ENCODE measurements at places on chromosomes 6 and 20.

GRCh38 chr6:14660806-14661579, 543.4 kb downstream of the CD83 start:
- DNase-seq, result peak; percentile 28

DNA sequence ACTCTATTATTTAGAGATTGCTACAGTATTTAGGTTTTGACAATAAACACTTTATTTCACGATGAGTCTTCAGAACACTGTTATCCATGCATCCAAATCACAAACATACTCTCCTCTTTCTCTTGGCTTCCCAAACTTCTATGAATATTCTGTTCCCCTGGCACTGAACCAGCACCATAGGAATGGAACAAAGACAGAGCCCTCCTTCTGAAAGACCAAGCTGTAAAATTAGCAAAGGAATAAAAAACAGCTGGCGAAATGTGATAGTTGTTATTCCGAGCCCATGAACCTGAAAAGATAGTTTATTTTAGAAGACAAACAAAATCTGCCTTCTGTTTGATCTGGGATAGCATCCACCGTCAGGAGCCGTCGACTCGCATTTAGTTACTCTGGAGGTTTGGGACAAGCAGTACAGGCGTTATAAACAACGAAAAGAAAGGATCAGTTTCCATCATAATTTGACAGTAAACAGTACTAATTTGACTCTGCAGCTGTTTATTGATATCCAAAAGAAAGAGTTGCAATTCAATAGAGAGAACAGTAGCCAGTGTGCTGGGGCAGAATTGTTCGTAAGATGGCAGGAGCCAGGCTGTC, 161.4 kb downstream of the CLIC5 start:
- DNase-seq, result no peak

- no peak for DNase-seq
Measured at GRCh38 chr6:143397227-143398222, 53.0 kb downstream of the ADAT2 start.

DNA sequence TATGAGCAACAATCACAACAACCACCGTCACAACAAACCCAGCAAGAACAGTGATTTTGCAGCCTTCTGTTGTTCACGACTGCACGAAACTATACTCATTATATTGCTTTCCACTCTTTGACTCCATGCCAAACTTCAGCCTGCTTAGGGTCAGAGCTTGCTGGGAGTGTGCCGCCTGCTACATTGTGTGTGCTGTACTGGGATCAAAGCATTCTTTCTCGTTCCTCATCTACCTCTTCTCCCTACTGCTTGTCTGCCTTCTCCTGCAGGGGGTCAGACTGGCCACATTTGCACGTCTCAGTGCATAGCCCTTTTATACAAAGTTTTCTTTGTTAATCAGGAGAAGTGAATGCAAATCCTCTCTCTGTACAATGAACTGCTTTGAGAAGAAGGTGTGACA, 401.6 kb upstream of the CITED2 start:
- no peak for DNase-seq

DNA sequence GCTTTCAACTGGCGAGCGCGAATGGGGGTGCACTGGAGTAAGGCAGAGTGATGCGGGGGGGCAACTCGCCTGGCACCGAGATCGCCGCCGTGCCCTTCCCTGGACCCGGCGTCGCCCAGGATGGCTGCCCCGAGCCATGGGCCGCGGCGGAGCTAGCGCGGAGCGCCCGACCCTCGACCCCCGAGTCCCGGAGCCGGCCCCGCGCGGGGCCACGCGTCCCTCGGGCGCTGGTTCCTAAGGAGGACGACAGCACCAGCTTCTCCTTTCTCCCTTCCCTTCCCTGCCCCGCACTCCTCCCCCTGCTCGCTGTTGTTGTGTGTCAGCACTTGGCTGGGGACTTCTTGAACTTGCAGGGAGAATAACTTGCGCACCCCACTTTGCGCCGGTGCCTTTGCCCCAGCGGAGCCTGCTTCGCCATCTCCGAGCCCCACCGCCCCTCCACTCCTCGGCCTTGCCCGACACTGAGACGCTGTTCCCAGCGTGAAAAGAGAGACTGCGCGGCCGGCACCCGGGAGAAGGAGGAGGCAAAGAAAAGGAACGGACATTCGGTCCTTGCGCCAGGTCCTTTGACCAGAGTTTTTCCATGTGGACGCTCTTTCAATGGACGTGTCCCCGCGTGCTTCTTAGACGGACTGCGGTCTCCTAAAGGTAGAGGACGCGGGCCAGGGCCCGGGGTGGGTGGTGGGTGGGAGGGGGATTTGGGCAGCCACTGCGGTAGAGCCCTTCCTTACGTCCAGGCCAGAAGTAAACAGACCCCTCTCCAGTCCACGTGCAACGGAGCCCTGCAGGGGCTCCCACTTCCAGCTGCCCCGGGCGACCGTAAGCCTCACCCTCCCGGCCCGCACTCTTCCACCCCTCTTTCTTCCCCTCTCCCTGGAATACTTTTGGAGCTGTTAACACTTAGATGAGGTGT, 998 bp downstream of the BMP2 start:
- no peak for DNase-seq

DNA sequence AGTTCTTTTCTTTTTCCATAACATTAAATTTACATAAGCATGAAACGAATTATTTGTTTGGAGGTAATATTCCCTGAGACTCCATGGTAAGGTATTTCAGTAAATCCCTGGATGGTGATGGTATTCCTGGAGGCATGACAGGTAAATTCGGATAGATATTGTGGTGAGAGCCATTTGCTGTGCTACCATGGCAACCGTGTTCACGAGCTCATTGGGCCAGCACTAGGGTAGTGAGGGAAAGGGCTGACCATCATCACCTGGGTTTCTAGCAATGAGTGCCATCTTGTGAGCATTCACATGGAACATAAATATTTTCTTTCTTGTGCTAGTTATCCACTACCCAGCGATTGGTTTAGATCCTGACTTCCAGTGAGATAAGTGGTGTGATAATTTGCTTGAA, 51.9 kb upstream of the GNRH2 start:
- DNase-seq, result no peak

- no peak for DNase-seq
Measured at GRCh38 chr20:9422321-9423057, 91.9 kb upstream of the LAMP5 start.

GRCh38 chr6:18244251-18244650, 20.1 kb downstream of the DEK start:
- no peak for DNase-seq

- DNase-seq, result no peak
Measured at GRCh38 chr6:119138906-119139541, 60.6 kb upstream of the FAM184A start.

GRCh38 chr6:158290659-158291058, 21.6 kb upstream of the TULP4 start:
- DNase-seq, result peak; percentile 46

DNA sequence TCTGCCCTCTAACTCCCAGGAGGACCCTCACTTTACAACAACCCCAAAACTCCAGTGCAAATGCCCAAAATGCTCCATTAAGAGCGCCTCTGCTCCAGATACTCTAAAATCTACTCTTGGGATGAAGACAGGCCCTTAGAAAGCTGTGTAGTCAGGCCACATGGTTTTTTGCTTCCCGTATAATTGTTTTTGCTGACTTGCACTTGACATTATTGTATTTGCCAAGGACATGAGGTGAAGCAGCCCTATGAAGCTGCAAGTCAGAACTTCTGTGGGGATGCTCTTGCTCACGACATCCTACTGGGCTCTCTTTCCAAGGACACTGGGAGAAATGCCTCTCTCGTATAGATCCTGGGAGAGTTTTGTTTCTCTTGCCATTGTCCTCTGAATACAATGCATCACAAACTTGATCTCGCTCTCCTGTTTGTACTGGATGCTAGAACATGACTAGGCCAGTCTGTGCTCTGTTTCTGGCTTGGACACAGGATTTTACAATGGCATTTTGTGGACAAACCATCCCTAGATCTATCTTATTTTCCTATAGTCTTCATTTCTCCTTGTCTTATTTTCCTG, 177.2 kb upstream of the DTNBP1 start:
- no peak for DNase-seq

DNA sequence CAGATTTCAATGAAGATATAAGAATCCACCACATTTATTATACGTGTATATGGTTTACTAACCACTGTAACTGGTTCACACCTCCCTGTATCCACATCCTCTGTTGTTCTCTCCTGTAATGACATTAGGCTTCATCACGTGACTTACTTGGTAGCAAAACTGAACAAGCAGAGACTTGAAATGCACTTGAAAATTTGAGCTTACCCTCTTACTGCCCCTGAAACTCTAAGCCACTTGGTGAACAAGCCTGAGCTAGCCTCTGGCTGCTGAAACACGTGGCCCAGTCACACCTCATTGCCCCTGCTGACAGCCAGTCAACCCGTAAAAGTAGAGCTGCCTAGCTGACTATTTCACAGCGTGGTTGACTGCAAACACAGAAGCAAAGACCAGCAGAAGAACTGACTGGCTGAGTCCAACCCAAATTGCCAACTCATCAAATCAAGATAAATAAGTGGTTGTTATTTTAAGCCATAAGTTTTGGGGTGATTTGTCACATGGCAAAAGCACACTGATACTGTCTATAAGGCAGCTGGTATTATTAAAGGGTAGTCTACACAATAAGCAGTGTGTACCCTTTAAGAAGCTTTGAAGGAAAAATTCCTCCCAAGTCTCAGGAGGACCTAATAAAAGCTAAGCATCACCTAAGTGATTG, 109.0 kb downstream of the RALGAPA2 start:
- no peak for DNase-seq

- DNase-seq, result no peak
Measured at GRCh38 chr6:125793863-125794262, 3.1 kb downstream of the NCOA7 start.

- no peak for DNase-seq
Measured at GRCh38 chr6:99378636-99379035, 15.4 kb downstream of the COQ3 start.

GRCh38 chr20:2801286-2801728, 880 bp upstream of the CPXM1 start:
- no peak for DNase-seq

DNA sequence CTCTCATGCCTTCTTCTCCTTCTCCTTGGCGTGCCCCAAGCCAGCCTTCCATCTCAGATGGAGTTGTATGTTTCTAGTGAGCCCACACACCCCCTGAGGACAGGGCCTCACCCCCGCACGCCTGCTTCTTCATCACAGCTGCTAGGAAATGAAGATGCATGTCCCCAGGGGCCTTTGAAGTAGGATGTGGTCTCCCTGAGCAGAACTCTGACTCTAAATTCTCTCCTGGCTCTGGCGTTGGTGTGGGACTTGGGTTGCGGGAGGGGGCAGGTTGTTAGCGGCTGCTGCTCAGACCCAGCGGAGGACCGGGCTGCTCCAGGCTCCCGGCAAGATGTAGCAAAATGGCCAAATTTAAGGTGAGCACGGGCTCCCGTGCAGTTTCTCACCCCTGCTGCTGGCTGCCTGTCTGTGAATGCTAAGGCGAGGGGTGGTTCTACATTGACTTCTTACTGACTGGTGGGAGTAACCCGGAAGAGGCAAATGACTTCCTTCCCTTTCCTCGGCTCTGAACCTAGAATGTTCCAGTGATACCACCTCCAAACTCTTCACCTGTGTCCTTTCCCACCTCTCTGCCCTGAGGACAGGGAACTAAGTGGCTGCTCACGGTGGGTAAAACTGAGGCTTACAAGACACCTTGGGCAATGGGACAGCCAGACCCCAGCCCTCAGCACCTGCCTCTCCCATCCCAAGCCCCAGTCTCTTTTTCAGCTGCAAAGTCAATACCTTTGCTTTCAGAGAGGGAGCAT, 8.8 kb downstream of the SYNJ2 start:
- DNase-seq, result no peak

DNA sequence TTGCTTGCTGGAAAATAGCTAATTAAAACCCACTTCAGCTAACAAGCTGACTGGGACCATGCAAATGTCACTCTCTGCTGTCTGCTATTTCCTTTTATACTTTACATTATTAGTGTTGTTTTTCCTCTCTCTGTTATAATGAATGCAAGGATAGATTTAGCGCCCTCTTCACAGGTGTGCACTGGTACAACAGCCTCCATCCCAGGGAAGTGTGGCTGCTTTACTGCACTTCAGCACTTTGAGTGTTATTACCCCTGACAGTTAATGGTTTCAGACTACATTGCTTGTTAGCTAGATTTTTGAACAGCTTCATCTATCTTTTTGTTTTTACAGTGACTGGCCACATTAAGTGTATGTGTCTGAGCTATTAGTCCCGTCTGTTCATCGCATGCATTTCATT, 405.7 kb downstream of the RNF144B start:
- no peak for DNase-seq

- no peak for DNase-seq
Measured at GRCh38 chr6:6748001-6748400, 159.5 kb downstream of the LY86 start.

- DNase-seq, result no peak
Measured at GRCh38 chr6:29685718-29686326, 4.9 kb upstream of the ZFP57 start.

- DNase-seq, result no peak
Measured at GRCh38 chr20:4012589-4012988, 2.8 kb downstream of the RNF24 start.

DNA sequence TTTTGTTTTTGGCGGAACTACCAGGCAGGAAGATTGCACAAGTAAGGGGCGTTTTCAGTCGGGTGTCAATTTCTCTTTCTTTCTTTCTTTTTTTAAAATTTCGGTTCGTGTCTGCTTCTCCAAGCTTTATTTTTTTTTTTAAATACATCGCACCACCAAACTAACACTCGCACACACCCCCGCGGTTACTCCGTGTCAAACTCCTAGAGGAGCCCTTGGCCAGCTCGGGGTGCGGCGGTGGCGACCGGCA, 338 bp downstream of the UTRN start:
- DNase-seq, result no peak

- no peak for DNase-seq
Measured at GRCh38 chr6:139249395-139249794, 42.4 kb downstream of the TXLNB start.

GRCh38 chr6:169420912-169421543, 167.4 kb upstream of the THBS2 start:
- no peak for DNase-seq

DNA sequence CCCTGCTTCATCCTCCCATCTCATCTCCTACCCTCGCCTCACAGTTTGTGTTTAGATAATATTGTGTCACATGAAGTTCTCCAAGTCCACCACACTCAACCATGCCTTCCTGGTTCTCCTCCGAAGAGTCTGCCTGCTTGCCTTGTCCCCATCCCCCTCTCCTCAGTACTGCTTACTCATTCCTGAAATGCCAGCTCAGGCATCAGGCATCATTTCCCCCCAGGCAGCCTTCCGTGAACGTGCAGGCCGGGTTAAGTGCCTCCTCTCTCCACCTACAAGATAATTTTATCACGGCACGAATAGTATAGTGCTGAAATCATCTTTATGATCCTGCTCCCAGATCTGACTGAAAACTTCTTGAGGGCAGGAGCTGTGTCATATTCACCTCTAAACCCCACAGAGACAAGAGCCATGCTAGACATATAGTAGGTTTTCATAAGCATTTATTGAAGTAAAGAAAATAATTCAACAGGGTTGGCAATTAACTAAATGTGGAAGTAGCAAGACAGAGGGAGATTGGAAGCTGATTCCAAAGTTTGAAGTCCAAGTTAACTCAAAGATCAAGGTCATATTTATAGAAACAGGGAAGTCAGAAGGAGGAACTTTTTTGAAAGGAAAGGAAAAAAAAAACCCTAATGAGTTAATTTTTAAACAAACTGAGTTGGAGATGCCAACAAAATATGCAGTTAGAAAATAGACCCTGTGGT, 48.7 kb upstream of the BMP2 start:
- no peak for DNase-seq
